ENCODE measurements at places on chromosomes 16 and 17.
A peak's percentile ranks its signal among the peaks of the same experiment; 100 is the strongest.

DNA sequence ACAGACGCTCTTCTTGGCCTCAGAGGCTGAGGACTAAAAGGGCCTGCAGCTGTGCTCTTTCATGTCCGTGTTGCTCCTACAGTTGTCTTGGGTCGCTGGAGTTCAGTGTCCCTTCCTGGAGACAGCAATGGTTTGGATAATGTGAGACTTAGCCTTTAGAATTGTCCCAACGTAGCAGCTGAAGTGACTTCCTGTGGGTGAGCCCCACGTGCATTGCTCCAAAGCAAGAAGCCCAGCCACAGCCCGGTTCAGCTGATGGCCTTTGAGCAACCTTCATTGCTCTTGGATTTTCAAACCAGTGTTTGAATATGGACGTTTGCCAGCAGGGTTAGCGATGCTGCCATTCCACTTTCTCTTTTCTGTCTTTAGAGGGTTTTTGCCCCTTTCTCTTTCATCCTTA, 19.7 kb downstream of the TMEM11 start:
- DNase-seq: no peak

DNA sequence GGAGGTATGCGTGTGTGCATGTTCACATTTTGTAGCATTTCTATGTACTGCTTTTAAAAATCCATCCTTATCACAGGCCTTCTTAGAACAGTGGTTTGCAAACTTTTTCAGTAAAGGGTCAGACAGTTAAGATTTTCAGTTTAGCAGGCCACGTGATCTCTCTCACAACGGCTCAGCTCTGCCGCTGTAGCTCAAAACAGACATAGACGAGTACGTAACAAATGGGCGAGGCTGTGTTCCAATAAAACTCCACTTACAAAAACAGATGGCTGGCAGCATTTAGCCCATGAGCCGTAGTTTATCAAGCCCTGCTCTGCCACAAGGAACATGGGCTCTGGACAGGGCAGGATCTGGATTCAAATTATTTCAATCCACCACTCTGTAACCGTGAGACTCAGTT, 141.8 kb downstream of the XYLT1 start:
- DNase-seq: no peak

DNA sequence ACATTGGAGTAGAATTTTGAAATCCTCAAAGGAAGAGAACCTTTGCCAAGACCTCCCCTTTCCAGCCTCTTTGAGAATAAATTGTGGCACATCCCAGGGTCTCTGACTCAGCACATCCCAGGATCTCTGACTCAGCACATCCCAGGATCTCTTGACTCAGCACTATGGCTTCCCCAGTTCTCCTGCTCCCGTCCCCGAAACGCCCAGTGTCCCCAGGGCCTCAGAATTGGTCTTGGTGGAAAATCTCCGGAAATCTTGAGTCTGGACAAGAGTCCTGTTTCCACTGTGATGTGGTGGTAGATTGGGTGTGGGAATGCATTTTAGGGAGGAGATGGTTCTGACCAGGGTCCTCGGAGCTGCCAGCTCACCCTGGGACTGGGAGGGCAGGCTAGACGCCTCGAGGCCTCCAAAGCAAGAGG, 19.2 kb downstream of the PLXDC1 start:
- peak; percentile 90 for DNase-seq

GRCh38 chr17:951325-952132, 28.0 kb downstream of the NXN start:
- peak; percentile 97 for DNase-seq

DNA sequence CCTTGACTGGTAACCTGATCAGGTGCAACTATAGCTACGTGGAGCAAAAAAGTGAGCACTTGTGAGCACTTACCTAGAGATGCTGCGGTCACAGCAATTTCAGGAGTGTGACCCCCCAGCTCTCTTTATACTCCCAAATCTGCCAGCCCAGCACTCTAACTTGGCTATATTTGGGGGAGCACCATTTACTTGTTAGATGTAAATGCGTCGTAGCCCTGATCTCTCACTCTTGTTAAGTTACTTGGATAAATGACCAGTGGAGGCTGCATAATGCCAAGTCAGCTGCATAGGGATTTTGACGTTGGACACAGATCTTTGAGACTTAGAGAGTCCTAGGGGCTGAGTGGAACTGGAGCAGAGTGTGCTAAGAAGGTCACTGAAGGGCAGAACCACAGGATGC, at the start of gene MYH13:
Gene MYH13 (minus strand): TSS at position 101 of the 400 bp plus-strand sequence. CDS start 8,476 bp downstream, outside the sequence.
- DNase-seq: no peak

- peak; percentile 81 for DNase-seq
These were observed at the start of gene TLCD2 for GRCh38 chr17:1709971-1710806. TSS of gene TLCD2 (minus strand) at chr17:1710377. CDS start at chr17:1710242, 135 bp downstream.

DNA sequence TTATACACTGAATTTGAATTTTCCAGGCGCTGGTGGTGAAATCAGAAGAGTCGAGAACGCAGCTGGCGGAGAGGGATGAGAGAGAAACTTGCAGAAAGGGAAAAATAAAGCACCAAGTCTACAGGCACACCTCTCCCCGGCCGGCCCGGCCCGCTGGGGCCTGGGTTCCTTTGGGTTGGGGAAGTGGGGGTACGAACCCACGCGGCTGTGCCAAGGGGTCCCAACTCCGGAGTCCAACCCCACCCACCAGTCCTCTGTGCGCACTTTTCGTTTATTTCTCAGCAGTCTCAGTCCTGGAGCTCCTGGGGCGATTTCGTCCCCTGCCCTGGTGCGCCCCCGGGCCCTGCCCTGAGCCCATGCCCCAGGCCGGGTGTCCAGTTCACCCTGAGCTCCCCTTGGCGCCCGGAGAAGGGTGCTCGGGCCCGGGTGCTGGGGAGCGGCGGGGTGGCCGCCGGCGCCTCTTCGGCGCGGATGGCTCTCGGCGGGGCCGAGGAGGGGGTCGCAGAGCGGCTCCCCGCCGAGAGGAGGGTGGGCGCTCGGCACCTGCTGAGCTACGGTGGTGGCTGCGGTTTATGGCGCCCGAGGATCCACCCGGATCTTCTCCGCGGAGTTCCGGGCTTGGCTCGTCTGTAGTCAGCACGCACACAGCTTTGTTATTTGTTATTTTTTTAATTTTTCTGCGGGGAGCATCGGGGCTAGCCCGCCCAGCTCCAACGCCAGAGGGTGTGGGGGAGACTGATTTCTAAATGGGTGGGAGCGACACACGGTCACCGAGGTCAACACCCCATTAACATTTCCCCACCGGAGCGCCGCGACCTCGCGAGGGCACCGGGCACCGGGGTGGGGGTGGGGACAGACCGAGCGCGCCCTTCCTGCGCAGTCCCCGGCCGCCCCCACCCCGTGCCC, 15.7 kb upstream of the CBX8 start:
- no peak for DNase-seq

GRCh38 chr16:16778332-16778731, 399.4 kb downstream of the NPIPA7 start:
- DNase-seq: no peak

GRCh38 chr16:8631818-8632465, 10.4 kb downstream of the METTL22 start:
- no peak for DNase-seq

GRCh38 chr17:60390925-60391470, 935 bp downstream of the USP32 start:
- DNase-seq: peak; percentile 46

GRCh38 chr17:67615011-67615561, 102.7 kb upstream of the NOL11 start:
- no peak for DNase-seq

DNA sequence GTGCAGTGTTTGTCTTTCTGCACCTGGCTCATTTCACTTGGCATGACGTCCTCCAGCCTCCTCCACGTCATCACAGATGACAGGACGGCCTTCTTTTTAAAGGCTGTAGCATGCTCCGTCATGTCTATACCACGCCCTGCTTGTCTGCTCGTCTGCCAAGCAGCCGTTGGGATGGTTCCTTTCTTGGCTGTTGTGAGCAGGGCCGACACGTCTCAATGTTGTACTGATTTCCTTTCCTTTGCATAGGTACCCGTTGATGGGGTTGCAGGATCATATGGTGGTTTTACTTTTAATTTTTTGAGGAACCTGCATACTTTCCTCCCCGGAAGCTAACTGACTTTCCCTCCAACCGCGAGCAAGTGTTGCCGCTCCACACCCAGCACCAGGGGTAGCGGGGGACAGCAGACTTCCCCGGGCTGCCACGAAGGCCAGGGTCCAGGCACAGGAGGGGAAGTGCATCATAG, 212.2 kb upstream of the ZNF469 start:
- DNase-seq: no peak

- no peak for DNase-seq
These were observed 28.6 kb upstream of the NUDT16L1 start for GRCh38 chr16:4664538-4665418.

DNA sequence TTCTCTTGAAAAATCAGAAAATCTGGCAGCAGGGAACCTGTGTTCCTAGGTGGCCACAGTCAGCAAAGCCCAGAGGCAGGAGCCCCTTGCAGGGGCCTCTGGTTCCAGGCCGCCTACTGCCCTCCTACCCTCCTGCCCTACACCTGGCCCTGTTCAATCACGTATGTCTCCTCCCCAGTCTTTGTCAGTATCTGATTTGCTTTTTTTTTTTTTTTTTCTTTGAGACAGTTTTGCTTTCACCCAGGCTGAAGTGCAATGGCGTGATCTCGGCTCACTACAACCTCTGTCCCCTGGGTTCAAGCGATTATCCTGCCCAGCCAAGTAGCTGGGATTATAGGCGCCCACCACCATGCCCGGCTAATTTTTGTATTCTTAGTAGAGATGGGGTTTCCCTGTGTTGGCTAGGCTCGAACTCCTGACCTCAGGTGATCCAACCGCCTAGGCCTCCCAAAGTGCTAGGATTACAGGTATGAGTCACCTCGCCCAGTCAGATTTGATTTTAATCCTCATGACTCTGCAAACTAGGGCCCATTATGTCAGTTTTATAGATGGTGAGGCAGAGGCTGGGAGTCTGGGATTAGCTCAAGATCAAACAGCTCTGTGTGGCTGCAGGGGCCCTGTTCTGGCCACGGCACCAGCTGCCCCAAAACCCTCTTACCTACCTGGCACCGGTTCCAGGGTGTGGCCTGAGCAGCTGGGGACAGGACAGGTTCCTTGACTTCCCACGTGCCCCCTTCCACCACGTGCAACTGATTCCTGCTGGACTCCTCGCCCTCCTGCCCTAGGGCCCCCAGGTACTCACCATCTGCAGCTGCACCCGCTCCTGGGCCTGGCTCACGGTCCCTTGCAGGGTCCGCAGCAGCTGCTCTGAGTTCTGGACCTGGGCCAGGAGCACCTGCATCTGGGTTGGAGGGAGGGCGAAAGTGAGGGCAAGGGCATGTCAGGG, 14.7 kb downstream of the RABEP2 start:
- DNase-seq: no peak

DNA sequence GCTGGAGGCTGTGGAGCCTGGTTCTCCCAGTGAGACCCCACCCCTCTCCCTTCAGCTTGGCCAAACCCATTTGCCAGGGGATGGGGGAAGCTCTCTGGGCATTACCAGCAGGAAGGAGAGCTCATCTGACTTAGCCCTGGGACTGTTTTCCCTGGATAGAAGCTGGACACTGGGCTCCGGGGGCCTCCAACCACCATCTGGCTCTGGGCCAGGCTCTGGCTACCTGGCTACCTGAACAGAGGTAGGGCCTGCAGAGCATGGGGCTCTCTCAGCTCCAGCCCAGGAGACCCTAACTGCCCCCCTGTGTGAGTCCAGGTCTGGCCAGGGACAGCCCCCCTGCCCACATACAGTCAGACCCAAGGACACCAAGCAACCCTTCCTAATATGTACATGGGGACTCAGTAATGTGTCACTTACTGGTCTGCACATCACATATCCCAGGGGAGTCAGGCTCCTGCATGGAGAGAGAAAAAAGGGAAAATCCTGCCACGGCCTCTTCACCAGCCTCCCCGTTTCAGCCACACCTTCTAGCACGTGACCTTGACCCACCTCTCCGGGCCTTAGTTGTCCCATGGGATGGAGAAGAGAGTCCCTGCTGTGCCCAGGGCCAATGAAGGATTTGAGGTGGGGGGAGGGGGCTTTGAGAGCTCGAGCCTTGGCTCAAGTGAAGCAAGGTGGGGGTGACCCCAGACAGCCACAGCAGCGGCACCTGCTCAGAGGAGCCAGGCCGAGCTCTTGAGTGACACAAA, 13.8 kb downstream of the CNGB1 start:
- no peak for DNase-seq

DNA sequence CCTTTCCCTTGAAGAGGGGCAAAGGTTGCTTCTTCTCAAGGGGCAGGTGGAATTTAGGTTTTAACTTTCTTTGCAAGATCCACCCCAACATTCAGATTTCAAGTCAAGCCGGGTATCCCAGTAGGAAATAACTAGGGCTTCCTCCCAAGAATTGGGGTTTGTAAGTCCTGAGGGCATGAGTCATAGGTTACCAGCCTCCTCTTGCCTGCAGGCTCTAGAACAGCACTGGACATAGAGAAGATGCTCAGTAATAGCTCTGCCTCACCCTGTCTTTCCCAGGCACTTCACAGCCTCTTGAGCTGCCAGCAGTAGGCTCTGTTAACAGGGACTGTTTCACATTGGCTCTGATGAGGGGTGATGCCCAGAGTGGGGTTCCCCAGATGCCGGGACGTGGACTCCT, 35.8 kb upstream of the ZFP90 start:
- no peak for DNase-seq

DNA sequence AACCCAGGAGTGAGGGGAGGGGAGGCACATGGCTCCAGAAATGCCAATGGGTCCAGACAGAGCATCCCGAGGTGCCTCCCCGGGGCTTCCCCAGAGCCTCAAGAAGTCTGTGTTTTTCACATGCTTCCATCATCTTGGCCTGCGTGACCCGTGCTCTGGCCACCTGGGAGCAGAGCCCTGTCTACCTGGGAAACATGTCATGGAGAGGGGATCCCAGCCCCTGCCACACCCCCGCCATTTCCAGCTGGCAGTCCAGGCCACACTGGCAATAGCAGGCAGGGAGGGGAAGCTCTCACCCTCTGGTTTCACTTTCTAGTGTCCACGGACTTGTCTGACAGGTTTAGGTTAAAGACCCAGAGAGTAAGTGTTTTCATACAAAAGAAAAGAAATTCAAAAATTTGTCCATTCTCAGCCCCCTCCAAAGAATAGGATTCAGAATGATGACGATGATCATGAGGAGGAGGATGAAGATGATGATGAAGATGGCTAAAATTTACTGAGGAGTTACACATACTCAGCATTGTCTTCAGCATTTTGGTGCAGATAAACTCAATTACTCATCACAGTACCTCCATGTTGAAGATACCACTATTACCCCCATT, 9.0 kb downstream of the SMIM5 start:
- DNase-seq: no peak

GRCh38 chr16:10618710-10619209, 38.4 kb upstream of the EMP2 start:
- no peak for DNase-seq

DNA sequence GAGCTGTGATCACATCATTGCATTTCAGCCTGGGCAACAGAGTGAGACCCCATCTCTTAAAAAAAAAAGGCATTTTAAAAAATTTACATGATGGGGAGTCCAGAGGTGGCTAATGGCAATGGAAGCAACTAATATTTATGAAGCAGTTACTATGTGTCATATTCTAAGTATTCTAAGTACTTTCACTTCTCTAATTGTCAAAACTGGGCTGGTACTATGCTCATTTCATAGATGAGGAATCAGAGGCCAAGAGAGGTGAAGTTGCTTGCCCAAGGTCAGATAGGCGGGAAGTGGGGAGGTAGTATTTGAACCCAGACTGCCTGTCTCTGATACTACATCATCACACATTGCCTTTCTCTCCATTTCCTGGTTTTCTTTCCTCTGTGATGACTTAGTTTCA, 50.7 kb downstream of the SLC5A11 start:
- no peak for DNase-seq
